Glutamatergic neuron (in vitro differentiated cells): ENCODE measurements at places on chromosomes 3 and 15.

DNA sequence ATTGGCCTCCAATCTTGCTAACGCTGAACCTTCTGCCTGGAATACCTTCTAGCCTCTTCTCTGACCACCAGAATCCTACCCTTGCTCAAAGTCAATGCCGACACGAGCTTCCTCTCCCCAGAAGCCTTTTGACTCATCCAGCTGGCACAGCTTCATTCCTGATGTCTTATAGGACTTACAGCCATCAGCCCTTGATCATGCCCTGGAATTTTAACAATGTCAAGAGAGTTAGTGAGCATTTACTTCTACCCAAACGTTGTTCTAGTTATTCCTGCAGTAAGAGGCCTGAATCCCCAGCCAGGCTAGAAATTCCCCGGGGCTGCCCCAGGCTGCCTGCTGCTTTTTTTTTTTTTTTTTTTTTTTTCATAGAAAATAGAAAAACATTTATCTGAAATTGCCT, 3.9 kb downstream of the CYP1A2 start:
- no peak for DNase-seq

DNA sequence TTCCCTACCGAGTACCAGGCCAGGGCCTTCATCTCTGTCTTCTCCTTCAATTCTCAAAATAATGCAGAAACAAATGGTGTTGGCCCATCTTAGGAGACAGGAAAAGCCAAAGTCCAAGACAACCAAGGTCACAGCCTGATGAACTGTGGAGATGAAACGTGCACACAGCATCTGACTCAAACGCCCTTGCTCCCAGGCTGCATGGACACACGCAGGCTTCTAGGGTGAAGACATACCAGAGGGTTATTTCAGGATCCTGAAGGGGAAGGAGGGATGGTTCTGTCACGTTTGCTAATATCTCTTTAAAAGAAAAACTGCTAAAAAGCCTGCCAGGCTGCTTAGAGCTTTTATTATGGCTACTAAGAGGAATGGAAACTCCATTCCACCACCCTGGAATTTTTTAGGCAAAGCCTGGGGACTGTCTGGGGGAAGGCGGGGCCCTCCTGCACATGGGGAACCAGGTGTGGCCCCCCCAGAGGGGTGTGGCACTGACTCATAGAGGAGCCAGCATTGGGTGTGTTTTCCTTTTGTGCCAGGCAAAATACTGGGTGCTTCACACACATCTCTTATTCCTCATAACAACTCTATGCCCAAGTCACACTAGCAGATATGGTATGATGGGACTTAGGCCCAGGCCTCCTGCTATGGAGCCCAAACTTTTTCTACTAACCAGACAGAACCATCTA, 62.9 kb downstream of the UMPS start:
- DNase-seq = no peak

- DNase-seq = no peak
These were observed 31.9 kb downstream of the SEC61A1 start for GRCh38 chr3:128083980-128084674.

GRCh38 chr15:74122403-74123130, 7.8 kb upstream of the ISLR2 start:
- DNase-seq = no peak
